Fibroblast of pulmonary artery (primary cell): ENCODE measurements at places on chromosomes 7 and 10.

GRCh38 chr7:29795696-29796580, 10.4 kb upstream of the WIPF3 start:
- DNase-seq = no peak

DNA sequence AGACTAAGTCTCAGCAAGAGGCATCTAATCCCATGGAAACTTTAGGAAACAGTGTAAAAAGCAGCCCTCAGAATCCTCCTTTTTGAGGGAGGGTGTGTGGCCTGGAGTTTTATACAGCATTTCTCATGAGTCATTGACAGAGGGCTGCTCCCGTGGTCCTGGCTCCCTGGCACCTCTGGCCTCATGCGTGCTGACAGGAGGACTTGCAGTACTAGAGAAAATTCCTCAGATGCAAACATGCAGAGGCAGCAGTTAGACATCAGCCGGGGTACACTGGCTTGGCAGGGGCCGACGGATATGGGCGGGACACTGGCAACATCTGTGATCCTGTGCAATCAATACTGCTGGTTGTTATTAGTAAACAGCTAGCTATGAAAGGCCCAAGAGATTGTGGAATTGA, 925.1 kb upstream of the CELF2 start:
- DNase-seq = peak; percentile 53

DNA sequence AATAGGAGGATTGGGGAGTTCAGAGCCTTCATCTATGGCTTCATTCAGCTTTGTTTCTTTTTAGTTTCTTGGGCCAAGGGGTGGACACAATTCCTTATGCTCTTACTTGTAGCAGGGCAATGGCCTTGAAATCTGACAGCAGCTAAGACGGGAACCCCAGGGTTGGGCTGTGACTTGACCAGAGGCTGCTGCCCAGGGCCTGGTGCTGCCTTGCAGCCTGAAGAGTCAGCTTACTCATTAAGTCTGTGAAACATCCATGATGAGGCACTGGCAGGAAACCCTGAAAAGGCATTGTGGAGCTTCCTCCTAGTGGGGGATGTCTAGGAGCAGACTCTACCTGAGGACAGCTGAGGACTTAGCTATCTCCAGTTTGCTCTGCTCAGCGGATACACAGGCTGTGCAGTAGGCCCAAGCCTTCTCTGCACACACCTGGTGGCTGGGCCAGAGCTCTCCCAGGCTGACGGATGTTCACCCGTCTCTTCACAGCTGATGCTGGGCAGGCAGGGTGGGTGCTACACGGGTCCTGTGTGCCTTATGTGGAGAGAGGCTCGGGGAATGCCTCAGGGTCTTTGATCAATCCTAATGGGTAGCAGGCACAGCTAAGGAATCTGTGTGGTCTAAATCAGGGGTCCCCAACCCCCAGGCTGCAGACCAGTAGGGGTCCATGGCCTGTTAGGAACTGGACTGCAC, 17.8 kb downstream of the CXCL12 start:
- no peak for DNase-seq

- DNase-seq = no peak
These were observed 683.9 kb downstream of the XPNPEP1 start for GRCh38 chr10:109239371-109239770.

- peak; percentile 80 for DNase-seq
These were observed 167.0 kb upstream of the CDK1 start for GRCh38 chr10:60611291-60611747.
